ENCODE measurements at places on chromosomes 12 and 14.
A peak's percentile ranks its signal among the peaks of the same experiment; 100 is the strongest.

- DNase-seq = no peak
Observed at GRCh38 chr12:78918268-78918667, 53.7 kb downstream of the SYT1 start.

DNA sequence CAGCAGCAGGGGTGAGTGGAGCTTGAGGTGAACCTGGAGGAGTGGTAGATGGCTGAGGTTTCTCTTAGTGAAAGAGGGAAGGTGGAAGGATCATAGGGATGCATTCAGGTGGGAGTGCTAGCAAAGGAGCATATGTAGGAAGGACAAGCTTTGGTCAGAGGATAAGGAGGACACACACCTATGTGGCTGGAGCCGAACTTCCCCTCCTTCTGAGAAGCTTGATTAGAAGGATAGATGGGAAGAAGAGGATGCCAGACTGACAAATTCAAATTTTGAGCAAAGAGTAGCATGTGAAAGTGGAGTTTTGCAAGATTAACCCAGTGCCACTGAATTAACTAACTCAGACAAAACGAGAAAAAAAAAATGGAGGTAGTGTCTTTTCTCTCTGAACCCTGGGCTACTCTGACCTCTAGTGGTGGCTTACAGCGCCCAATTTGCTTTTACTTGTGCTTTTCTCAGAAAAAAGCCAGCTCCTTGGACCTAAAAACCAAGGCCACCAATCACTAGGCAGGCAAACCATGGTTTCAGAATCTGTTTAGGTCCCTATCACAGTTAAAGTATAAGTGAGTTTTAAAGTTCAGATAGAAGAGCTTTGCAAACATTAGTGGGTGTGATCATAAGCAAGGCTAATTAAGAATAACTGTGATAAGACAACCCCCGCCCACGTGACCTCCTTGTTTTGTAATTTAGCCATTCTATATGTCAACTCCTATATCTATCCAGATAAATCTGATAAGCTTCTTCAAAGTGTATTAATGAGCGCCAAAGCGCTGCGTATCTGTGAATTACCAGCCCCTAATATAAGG, 15.5 kb downstream of the EMP1 start:
- DNase-seq = peak; percentile 71

- DNase-seq = no peak
Observed at GRCh38 chr12:121860257-121860656, 1.6 kb upstream of the HPD start.

DNA sequence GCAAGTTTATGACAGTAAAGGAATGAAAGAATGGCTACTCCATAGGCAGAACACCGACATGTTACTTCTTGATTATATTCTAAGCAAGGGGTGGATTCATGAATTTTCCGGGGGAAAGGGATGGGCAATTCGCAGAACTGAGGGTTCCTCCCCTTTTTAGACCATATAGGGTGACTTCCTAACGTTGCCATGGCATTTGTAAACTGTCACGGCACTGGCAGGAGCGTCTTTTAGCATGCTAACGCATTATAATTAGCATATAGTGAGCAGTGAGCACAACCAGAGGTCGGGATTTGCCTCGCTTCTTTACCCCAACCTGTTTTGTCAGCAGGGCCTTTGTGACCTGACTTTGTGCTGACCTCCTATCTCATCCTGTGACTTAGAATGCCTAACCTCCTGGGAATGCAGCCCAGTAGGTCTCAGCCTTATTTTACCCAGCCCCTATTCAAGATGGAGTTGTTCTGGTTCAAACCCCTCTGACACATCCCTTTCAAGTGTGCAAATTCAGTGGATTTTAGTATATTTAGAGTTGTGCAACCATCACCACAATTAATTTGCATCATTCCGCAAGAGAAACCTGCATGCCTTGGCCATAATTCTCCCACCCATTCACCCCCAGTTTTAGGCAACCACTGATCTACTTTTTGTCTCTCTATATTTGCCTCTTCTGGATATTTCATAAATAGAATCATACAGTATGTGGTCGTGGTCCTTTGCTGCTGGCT, 27.4 kb downstream of the PALS1 start:
- no peak for DNase-seq

DNA sequence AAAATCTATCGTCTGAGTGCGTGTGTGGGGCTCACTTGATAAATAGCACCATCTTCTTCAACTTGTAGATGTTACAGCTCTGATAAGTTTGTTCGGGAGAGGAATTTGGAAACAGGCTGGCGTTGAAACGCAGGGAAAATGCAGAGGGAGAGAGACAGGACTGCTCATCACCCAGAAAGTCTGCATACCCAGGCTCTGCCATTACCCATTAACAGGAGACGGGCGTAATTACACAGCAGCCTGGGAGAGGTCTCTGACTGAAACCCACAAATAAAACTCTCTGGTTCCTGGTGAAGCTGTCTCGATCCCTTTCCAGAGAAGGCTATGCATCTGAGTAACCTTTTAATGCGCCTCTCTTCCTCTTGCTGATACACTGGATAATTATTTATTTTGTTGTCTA, 547.3 kb downstream of the BCL11B start:
- DNase-seq = no peak

- no peak for DNase-seq
Observed at GRCh38 chr12:67671419-67671818, 22.9 kb downstream of the DYRK2 start.

GRCh38 chr12:9340422-9341259, 132.4 kb upstream of the PZP start:
- no peak for DNase-seq

- no peak for DNase-seq
Observed at GRCh38 chr14:77616133-77616453, 344 bp downstream of the SPTLC2 start.

DNA sequence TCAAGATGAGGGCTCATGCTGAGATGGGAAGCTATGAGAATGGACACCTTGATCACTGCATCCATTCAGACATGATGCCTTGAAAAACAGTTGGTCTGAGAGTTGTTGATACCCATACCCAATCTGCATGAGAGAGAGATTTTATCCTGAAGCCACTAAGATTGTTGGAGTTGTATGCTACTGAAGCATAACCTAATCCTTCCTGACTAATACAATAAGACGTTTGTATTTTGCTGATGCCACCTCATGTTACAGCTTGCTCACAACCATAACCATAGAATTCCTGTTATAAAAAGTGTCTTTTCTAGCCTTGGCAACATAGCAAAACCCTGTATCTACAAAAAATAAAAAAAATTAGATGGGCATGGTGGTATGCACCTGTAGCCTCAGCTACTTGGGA, 12.7 kb upstream of the SERPINA1 start:
- no peak for DNase-seq

DNA sequence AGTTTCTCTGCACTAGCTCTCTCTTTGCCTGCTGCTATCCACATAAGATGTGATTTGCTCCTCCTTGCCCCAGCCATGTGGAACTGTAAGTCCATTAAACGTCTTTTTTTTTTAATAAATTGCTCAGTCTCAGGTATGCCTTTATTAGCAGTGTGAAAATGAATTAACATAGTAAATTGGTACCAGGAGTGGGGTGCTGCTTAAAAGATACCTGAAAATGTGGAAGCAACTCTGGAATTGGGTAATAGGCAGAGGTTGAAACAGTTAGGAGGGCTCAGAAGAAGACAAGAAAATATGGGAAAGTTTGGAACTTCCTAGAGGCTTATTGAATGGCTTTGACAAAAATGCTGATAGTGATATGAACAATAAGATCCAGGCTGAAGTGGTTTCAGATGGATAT, 159.8 kb downstream of the FSCB start:
- DNase-seq = no peak

- no peak for DNase-seq
Observed at GRCh38 chr12:52607314-52607713, 6.1 kb upstream of the KRT72 start.

DNA sequence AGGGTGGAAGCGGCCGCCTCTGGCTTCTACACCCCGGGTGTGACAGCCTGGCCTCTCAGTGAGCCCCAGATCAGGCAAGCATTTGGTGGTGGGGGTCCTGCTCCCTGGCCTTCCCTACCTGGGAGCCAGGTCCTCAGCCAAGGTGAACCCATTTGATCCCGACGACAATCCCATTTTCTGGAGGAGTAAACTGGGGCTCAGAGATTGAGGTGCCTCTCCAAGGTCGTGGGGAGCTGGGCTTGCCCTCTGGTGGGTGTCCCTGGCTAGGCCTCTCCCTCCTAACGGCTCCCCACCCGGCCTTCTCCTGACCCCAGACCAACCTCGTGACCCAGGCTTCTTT, 2.7 kb upstream of the EXOC3L4 start:
- no peak for DNase-seq

GRCh38 chr12:56257491-56258067, 605 bp downstream of the ANKRD52 start:
- DNase-seq = no peak

- DNase-seq = no peak
Observed at GRCh38 chr12:127579446-127579845, 687.5 kb upstream of the TMEM132C start.

- no peak for DNase-seq
Observed at GRCh38 chr14:105010891-105011291, 10.0 kb downstream of the CDCA4 start.

DNA sequence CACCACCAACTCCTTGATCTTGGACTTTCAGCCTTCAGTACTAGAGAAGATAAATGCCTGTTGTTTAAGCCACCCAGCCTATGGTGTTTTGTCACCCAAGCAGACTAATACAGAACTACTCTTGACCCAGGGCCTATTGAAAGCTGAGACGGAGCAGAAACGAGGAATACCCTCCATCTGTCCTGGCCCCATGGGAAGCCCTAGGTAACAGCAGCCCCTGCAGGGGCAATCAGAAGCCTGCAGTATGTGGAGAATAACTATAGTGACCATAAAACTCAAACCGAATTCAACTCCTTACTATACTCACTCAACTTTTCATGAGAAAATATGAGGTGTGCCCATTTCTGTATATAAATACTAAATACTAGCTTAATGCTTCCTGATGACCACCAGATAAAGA, 307.4 kb downstream of the NUAK1 start:
- no peak for DNase-seq

DNA sequence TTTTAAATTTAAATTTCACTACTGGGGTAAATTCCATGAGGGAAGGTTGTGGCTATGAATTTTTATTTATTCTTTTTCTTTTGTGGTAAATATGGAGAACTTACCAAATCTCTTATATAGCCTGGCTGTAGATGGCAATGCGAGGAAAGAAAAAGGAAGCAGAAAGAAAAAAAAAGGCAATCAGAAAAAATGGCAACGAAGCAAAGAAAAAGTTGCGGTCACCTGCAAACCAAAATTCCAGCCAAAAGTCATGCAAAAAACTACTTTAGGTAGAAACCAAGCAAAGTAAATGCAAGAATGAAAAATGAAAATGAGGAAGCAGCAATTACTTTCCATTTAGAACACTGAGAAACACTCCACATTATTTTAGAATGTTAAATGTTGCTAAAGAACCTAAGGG, 69.5 kb upstream of the GNPNAT1 start:
- DNase-seq = peak; percentile 42

- DNase-seq = no peak
Observed at GRCh38 chr12:46269429-46270241, 792 bp upstream of the SLC38A1 start.

- no peak for DNase-seq
Observed at GRCh38 chr14:105058521-105059034, 6.7 kb downstream of the GPR132 start.

GRCh38 chr14:99459481-99460100, 21.1 kb downstream of the SETD3 start:
- DNase-seq = no peak

DNA sequence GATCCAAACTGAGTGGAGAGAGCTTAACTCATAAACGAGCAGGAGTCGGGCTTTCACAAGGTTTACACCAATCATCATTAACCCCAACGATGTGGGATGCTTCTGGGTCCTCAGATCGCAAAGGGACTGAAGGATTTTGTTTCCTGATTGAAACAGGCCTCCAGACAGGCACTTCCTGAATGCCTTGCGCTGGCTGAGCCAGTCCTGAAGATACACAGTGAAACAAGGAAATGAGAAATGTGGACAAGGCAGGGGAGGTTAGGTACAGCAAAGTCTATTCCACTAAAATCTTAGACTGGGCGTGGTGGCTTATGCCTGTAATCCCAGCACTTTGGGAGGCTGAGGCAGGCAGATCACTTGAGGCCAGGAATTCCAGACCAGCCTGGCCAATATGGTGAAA, 30.7 kb downstream of the RBM19 start:
- DNase-seq = peak; percentile 19

- DNase-seq = no peak
Observed at GRCh38 chr12:116161588-116161987, 115.9 kb downstream of the MED13L start.

GRCh38 chr12:114995891-114996290, 311.9 kb upstream of the TBX3 start:
- no peak for DNase-seq

DNA sequence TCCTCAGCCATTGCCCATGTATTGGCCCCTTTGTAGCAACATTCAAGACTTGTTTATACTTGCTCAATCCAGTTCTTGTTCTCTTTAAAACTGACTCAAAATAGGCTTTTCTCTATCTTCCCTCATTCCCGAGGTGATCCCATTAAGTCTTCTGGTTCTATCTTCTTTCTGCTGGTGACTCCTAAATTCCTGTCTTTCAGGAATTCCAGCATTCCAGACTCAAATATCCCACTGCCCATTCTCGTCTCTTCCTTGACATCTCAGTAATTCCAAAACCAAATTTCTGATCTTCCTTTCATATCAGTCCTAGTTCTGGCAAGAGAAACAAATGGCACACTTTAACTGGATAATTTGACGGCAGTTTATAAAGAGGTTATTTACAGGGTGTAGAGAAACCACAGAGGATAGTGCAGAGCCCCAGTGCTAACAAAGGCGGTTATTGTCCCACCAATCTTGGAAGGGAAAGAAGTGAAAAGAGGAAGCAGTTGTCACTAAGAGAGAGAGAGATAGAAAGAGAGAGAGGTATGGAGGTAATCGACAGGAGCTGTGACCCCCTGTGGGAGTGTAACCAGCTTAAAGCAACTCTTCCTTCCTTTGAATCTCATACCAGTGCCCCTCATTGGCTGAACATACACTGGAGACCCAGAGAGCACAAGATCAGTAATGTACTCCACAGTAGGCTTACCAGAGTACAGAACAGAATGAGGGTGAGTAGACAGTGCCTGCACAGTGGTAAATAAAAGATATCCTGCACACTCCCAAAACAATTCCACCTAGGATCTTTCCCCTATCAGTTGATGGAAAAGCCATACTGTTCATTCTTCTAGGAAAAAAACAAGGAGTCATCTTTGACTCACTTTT, 177.6 kb upstream of the LMNTD1 start:
- peak; percentile 91 for DNase-seq

GRCh38 chr12:56629459-56630179, 507 bp downstream of the BAZ2A start:
- no peak for DNase-seq

DNA sequence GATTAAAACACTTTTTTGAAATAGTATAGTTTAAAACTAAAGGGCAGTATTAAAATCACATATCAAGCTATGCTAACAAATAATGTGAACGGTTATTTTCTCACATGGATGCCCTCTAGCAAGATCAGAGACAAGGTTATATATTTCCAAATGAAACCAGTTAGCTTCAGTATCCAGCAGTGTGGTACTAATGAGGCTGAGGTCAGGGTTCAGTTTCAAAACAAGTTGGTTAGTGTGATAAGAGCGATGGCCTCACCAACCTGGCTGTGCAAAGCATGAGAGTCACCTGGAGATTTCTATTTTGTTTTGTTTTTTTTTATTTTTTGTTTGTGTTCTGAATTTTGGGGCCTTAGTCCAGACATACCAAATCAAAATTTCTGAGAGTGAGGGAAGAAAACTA, 352.2 kb upstream of the KITLG start:
- DNase-seq = no peak
